ENCODE measurements at places on chromosomes 3 and 15. TPM values are rescaled to one million over a fixed set of nuclear protein-coding genes. Genes with fewer than 3 reads are reported as not detected.

The RBP2 gene
- not detected for total RNA-seq

The OR5K2 gene
- not detected for total RNA-seq

The GUCA1C gene
- total RNA-seq: not detected

The CCR9 gene
- total RNA-seq: not detected

The PLOD2 gene
- total RNA-seq: 63.3 TPM

The C3orf62 gene
- total RNA-seq: 2.5 TPM

The HRG gene
- total RNA-seq: not detected

The RLBP1 gene
- 0.27 TPM for total RNA-seq

- no peak for DNase-seq
Observed at GRCh38 chr15:81052046-81052445, 51.3 kb downstream of the TLNRD1 start.

DNA sequence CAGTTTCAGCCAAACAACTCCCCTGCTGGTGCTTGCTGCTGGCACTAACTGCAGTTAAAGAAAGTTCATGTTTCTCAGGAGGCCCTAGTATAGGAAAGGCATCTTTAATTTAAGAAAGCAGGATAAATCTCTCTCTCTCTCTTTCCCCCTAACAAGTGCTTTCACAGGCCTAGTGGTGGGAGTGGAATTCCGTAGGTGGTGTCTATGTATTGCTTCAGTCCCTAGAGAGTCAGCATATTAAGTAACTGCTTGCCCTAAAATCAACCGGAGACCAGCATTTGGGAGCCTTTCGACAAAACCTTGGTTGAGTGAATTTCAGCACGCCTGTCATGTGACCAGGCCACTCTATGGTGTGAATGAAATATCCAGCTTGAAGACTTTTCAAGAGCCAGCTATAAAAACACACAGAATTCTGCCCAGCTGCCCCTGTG lies 169.2 kb upstream of the TGFBR2 start:
- peak; percentile 79 for DNase-seq

DNA sequence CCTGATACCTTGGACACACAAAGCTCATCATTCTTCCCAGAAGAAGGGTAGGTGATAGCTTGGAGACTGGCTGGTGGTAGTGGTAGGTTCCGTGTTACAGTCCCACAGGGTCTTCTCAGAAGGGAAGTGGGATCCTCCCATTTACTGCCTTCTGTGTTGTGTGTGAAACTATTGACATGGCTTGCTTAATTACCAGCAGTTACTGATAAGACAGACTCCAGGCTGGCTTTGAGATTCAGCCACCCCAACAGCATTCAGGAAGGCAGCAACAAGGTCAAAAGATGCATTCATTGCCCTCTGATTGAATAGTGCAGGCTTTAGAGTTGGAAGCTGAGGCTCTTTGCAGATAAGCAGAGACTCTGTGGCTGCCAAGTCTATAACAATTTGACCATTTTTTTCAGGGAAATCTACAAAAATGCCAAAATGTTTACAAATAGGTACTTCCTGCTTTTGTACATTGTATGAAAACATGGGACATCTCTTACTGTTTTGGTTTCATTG lies 7.7 kb downstream of the ARNT2 start:
- DNase-seq: no peak

DNA sequence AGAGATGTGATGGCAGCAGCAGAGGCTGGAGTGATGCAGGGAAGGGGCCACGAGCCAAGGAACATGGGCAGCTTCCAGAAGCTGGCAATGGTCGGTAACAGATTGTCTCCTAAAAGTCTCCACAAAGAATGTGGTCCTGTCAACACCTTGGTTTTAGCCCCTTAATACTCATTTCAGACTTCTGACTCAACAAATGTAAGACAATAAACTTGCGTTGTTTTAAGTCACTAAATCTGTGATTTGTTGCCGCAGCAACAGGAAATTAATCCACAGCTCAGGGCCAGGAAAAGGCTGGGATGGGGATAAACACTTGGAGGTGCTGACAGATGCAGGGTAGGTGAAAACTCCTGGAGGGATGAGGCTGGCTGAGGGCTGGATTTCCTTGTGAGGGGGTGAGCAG lies 69.9 kb downstream of the OXNAD1 start:
- DNase-seq: no peak

DNA sequence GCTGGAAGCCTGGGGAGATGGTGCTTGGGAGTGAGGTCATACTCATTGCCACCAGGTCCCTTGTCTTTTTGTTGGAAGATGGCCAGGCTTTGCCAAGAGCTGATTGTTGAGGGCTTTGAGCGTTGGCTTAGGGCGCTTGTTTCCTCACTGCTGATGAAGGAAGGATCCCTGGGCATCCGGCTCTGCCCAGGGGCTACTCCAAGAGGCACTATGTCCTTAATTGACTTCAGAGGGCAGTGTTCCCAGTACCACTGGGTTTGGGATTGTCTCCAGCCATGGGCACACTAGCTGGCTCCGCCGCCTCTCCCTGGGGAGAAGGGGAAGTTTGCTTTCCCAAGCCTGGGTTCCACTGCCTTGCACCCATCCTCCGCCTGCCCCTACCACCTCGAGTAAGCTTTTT lies 57.2 kb upstream of the RGMA start:
- DNase-seq: no peak

DNA sequence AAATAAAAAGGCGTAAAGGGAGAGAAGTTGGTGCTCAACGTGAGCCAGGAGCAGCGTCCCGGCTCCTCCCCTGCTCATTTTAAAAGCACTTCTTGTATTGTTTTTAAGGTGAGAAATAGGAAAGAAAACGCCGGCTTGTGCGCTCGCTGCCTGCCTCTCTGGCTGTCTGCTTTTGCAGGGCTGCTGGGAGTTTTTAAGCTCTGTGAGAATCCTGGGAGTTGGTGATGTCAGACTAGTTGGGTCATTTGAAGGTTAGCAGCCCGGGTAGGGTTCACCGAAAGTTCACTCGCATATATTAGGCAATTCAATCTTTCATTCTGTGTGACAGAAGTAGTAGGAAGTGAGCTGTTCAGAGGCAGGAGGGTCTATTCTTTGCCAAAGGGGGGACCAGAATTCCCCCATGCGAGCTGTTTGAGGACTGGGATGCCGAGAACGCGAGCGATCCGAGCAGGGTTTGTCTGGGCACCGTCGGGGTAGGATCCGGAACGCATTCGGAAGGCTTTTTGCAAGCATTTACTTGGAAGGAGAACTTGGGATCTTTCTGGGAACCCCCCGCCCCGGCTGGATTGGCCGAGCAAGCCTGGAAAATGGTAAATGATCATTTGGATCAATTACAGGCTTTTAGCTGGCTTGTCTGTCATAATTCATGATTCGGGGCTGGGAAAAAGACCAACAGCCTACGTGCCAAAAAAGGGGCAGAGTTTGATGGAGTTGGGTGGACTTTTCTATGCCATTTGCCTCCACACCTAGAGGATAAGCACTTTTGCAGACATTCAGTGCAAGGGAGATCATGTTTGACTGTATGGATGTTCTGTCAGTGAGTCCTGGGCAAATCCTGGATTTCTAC lies at the start of gene RARB:
RARB (plus strand) TSS at position 322 of the 847 bp plus-strand sequence; CDS start at position 791, 469 bp downstream.
- peak; percentile 92 for DNase-seq

DNA sequence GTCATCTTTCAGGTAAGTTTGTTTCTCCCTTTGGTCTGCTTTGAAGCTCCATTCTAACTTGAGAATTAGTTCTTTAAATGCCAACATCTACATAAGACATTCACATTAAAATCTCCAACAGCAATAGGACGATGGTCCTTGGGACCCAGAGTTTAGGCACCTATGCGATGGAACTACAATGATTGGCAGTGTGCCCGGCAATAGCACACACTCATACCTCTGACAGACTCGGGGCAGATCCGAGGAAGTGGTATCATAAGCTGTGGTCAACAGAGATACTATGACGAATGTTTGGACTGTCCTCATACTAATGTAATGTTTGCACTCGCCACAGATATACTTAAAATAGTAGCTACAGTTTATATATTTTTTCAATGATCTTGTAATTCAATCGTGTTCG lies 34.2 kb upstream of the NR2F2 start:
- DNase-seq: no peak

GRCh38 chr3:172673210-172673679 lies 37.6 kb downstream of the NCEH1 start:
- peak; percentile 73 for DNase-seq

GRCh38 chr3:182629521-182629920 lies 163.8 kb upstream of the ATP11B start:
- DNase-seq: no peak

GRCh38 chr15:80367661-80368060 lies 36.5 kb upstream of the ARNT2 start:
- DNase-seq: no peak

DNA sequence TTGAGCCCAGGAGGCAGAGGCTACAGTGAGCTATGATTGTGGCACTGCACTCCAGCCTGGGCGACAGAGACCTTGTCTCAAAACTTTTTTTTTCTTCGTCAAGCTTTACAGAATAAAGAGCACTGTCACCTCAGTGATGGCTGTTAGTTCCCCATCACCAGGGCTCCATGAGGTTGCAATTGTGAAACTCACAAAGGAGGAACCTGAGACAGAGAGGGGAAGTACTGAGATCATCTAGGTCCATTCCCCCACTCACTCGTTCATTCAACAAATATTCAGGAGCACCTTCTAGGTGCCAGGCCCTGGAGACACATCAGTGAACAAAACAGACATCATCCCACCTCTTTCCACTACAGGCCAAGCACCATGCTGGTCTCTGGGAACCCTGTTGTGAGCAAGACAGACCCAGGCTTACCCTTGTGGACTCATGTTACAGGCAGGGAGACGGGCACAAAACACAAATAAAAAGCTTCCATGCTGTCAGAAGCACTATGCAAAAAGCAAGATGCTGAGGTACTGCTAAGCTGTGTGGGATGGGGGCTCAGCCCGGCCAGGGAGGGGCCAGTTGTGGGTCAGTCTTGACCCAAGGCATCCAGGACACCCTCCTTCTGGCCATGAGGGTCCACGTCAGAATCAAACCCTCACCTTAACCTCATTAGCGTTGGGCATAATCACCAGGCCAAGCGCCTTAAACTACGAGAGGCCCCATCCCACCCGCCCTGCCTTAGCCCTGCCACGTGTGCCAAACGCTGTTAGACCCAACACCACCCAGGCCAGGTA lies 2.1 kb upstream of the RHO start:
- DNase-seq: no peak

- peak; percentile 80 for DNase-seq
Observed at GRCh38 chr3:159775372-159775961, 213.2 kb upstream of the IL12A start.

- no peak for DNase-seq
Observed at GRCh38 chr15:81807186-81807585, 238.6 kb downstream of the MEX3B start.

DNA sequence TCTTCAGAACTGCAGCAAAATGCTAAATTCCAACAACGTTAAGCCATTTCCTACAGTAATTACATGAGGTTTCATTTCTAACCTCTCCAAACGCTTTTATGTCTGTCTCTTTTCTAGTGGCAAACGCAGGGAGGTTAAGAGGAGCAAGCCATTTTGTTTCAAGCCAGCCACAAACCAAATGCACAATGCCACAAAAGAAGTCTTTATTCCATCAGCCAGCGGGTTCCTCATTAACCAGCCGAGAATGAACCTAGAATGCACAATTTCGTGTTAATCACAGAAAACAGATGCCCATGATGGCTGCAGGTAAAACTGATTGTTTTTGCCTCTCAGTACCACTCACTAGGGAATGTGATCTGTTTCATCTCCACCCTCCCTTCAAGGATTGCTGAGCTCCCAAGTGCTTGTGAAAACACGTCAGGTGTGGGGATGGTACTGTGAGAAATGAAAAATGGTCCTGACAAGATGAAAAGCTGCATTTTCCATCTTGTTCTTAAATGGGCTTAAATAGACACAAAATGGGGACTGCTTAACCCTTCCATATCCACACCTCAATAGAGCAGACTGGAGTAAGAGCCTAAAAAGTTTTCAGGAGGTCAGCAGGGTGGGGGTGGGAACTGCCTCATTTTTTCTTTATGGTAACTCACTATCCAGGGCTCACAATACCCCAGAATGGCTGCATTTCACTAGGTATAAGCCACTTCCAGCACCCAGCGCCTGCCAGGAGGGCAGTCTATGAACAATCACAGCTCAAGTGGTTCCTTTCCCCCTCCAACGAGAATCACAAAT lies 277.1 kb downstream of the MAGI1 start:
- DNase-seq: no peak

DNA sequence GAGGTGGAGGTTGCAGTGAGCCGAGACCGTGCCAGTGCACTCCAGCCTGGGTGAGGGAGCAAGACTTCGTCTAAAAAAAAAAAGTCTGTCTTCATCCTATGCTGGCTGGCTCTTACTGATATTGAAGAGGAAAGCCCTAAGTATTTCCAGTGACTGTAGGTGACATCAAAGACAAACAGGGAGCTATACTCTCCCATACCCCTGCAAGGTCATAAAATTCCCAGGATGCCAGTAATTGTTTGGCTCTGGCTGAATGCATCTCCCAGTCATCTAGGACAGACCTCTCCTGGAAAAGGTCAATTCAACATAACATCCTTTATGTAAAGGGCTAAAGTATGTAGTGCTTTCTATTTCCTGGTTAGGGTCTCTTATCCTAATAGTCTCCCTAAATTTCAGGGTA lies 8.0 kb downstream of the ZBBX start:
- DNase-seq: no peak

GRCh38 chr3:140424211-140424610 lies 253.7 kb upstream of the TRIM42 start:
- no peak for DNase-seq

GRCh38 chr3:69181592-69182211 lies 59.3 kb upstream of the LMOD3 start:
- DNase-seq: no peak

DNA sequence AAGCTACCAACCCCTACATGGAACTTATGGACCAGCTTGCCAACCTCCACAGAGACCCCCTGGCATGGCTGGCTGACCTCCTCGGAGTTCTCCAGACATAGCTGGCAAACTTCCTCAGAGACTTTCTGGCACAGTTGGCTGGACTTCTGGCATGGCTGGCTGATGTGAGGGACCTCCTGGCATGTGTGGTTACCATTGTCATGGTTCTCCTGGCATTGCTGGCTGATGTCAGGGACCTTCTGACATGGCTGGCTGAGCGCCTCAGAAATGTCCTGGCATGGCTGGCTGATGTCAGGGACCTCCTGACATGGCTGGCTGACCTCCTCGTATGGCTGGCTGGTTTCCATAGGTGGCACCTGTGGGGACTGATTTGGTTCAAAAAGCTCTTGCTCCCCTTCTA lies 17.5 kb downstream of the MAP1A start:
- peak; percentile 33 for DNase-seq

DNA sequence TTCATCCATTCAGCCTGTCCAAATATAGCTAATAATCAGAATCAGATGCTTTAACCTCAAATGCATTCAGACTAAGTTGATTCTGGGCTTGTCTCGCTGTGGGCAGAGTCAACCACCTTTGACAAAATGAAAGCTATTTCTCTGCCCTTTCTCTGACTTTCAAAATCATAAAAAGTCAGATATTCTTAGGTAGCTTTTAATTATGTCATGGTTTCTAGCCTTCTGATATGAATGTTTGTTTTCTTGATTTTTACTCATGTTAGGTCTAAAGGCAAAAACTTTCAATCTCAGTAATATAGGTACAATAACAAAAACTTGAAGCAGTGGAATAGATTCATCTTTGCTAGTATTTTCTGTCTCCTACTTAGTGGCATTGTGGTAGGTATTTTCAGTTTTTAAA lies 25.3 kb upstream of the C15orf61 start:
- no peak for DNase-seq

Data from sigmoid colon (tissue), 7 donors.